ELF-1 (cell line): ENCODE measurements at places on chromosomes 3 and 15.

GRCh38 chr3:45664578-45664977 is 24.6 kb upstream of the SACM1L start:
- no peak for DNase-seq

- DNase-seq = no peak
Observed at GRCh38 chr3:64059484-64060175, 36.3 kb upstream of the PSMD6 start.

- DNase-seq = peak; percentile 77
Observed at GRCh38 chr3:46987743-46988401, 8.4 kb downstream of the NBEAL2 start.

DNA sequence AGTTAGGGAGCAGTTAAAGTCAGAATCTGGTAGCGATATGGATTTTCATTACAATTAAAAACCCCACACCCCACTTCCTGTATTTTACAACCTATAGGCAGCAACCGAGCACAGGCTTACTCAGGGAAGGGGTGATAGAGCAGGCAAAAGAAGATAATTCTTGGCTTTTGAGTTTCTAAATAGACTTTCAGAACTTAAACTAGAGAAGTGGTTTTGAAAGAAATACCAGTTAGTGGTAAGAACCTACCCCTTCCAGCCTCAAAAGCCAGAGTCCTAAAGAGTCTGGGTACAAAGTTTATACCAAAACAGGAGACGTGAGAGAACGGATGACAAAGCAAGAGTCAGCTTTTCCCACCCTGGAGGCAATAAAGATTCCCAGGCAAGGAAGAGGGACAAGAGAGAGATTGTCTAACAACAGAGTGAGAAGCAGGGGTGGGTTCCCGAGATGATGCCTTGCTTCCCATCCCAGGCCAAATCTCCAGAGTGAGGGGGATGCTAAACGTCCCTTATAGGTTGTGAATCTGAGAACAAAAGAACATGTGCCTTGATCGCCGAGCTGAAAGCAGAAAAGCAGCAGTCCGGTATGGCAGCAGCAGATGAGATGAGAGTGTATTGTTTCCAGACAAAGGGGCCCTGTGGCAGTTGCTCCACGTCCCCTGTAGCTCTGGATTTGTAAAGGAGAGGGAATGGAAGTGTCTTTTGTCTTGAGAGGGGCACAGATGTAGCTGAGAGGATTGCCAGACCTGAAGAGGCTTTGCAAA is 36.8 kb downstream of the KLHL6 start:
- DNase-seq = peak; percentile 81

DNA sequence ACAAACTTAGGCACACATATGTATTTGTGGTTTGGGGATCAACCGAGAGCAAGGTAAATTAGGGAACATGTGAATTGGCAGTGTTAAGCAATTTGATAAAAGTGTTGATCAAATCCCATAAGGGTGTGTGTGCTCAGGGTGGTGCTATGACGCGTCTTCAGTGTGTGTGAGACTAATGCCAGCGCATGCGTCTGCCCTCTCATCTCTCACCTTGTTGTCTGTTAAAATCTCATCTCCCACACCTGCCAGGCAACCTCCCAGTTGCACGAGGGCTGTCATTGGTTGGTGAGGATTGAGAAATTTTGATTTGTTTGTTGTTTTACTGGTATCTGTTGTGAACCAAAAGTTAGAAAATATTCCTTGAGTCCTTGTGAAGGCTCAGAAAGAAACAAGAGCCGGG is 137.2 kb upstream of the ICE2 start:
- no peak for DNase-seq

GRCh38 chr15:90807074-90807785 is 61.2 kb upstream of the FURIN start:
- DNase-seq = no peak

DNA sequence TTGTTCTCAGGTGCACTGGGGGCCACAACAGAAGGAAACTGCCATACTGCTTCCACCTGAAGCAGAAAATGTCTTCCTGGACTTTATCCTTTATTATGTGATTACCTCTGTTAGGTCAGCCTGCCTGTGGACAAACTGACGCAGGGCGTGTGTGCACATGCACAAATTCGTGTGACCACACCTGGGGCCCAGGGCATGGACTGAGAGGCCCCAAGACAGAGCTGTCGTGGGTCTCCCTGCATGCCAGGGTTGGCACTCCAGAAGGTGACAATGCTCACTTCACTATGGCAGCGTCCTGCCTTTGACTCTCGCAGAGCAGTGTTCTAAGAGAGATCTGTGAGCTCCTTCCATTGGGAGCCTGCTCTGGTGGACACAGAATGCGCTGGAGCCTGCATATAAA is 34.5 kb downstream of the CCDC12 start:
- DNase-seq = no peak

DNA sequence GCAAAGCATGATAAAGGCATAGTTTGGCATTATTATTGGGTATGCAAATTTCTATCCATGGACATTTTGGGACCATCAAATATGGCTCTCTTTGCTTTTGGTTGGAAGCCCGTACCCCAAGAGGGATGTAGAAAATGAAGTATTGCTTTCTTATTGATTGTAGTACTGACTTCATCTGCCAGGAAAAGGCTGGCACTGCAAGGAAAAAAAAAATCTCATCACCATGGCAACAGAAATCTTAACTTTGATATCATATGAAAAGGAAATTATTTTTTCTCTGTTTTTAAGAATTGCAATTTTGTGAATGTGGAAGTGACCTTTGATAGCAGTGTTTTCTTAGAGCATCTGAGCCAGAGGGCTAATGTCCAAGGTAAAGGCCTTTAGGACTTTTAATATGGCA is 151.7 kb downstream of the TMEM108 start:
- no peak for DNase-seq

GRCh38 chr3:20074226-20075063 is 34.2 kb downstream of the KAT2B start:
- no peak for DNase-seq

DNA sequence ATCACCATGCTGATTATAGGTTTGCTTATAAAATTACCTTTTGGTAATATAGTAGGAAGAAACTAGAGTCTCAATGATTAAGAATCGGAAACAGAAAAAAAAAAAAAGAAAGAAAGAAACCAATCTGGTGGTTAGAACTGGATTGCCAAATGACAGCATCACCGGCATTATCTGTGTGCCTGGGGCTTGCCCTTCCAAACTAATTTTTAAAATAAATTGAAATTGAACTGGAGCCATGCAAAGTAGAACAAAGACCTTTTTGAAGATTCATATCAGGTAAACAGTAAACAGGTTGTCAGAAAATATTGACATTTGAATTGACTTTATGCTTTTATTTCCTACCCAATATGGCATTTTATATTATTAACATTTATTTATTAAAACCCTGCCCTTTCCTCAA is 11.2 kb upstream of the CPB1 start:
- DNase-seq = no peak

DNA sequence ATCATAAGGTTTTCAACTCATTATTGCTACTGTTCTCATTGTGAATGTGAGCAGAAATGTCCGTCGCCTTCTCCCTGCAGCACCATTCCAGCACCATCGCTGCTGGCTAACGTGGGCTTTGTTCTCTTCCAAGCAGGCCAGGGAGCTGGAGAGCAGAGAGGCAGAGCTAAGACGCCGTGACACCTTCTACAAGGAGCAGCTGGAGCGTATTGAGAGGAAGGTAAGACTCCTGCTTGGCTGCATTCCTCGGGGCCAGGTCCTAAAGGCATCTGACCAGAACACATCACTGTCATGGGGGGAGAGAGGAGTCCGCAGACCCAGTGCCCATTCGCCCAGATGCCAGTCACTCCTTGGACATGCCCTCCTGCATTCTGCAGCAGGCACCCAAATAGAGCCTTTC is 130.4 kb upstream of the PLXNA1 start:
- DNase-seq = peak; percentile 86

DNA sequence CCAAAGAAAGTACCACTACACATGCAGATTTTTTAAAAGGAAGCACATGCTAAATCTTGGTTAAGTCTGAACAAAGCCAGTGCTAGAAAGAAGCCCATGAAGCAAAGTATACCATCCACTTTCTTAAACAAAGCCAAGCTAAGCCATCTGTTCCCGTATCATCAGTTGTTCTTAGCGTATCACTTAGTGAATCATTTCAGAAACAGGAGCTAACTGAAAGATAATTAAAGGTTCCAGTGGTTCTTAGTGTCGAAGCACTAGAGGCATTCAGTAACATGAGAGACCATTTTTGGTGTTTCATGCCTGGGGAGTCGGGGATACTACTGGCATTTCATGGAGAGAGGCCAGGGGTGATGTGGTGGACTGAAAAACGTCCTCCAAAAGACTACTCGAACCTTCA is 12.8 kb downstream of the UBXN7 start:
- no peak for DNase-seq

DNA sequence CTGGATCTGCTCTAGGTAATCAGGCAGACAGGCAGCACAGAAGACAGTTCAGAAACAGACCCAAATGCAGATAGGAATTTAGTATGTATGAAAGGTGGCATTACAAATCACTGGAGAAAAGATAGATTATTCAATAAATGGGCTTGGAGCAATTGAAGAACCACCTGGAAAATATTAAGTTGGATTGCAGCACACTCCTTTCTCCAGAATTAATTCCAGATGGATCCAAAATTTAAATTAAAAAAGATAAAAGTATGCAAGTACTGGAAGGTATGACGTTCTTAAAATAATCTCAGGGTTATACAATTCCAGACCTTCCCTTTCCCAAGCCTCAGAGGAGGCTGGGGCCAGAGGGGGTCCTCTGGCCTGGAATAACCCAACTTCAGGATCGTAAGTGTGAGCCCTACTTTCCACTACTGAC is 32.5 kb downstream of the HRH1 start:
- DNase-seq = no peak
